GF-D8 (cell line): ENCODE measurements at places on chromosomes 11 and 22.

DNA sequence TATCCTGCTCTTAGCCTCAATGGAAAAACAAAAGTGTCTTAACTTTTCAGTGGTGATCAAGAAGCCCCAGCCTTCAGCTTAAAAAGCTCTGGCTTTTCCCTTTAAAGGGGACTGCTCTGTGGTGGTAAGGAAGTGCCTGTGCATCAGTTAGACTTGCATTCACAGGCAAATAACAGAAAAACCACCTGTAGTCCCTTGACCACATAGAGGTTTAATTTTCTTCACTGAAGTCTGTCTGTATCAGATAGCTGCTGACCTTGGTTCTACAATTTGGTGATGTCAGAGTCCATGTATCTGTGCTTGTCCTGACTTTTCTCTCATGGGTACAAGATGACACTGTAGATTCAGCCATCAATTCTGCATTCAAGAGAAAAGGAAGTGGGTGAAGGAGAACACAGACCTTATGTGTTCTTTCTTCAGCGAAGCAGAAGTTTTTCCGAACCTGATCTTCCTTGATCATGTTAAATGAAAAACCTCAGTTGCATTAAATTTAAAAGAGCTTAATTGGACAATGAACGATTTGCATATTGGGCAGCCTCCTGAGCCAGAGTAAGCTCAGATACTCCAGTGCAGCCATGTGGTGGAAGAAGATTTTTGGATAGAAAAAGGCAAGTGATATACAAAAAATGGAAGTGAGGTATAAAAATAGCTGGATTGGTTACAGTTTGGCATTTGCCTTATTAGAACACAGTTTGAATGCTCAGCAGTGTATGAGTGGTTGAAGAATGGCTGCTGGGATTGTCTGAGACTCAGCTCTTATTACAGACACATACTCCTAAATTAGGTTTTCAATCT lies 43.2 kb upstream of the RDX start:
- DNase-seq = no peak

GRCh38 chr11:72354356-72355115 lies 79.8 kb downstream of the CLPB start:
- no peak for DNase-seq

DNA sequence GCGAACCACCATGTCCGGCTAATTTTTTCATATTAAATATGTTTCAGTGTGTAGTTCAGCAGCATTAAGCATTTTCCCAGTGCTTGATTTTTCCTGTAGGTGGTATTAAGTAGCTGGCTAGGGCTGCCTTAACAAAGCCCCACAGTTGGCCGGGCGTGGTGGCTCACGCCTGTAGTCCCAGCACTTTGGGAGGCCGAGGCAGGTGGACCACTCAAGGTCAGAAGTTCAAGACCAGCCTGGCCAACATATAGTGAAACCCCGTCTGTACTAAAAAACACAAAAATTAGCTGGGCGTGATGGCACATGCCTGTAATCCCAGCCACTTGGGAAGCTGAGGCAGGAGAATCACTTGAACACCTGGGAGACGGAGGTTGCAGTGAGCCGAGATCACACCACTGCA lies 33.5 kb upstream of the TOLLIP start:
- DNase-seq = no peak

- DNase-seq = no peak
Observed at GRCh38 chr11:128305588-128305987, 281.8 kb downstream of the ETS1 start.

DNA sequence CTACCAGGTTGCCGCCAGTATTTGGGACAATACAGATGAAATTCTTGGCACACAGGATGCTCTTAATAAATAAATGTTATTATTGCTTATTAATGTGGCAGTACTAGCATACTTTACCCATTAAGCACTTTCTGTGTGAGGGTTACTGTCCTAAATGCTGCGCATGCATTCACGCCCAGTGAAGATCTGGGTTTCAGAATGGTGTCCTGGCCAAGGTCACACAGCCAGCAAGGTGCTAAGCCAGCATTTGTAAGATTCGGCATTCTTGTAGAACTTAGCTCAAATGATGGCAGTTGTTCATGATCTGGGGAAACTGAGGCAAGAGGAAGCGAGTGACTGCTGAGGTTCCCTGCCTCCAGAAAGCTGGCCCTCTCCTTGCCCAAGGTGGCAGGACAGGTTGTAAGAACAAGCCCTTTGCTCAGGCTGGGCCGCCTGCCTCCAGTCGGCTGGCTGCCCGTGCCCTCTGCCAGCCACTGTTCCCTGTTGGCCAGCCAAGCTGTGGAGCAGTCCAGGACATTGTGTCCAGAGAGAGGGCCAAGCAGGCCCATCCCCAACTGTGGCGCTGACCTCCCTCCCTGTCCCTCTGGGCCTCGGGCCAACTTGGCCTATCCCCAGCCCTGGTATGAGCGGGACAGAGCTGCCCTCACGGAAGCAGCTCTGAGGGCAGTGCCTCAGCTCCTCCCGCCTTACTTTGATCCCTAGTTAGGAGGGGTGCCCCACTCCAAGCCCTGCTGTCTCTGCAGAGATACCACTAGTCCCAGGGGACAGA lies 28.8 kb downstream of the TOB2 start:
- no peak for DNase-seq

DNA sequence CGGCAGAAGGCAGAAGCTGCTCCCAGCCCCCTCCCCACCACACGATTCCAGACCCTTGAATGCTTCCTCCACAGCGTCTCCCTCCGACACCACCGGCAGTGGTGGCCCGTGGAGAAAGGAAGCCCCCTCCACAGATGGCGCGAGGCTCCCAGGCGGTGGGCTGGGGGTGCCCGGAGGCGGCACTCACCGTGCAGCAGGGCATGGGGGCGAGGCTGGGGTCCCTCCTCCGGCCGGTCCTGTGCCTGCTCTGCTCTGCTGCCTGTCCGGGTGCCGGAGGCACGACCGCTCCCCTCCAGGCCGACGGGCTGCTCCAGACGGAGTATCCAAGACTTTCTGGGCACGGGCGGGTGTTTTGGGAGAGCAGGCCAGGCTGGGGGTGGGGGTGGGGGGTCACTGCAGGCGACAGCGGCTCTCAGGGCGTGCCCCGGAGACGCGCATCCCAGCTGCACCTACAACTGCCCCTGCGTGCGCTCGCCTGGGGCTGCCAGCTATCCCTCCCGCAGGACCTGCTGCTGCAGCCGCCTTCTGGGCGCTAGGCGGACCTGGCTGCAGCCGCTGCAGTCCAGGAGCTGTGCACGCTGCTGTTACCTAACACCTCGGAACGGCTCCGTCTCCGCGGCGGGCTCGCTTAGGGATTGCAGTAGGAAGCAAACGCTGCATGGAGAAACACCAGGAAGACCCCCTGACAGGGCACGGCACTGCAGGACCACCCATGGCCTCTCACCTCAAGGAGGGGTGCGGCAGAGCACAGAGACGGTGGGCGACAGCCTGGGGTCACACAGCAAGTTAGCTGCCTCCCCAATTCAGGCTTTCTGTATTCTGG lies 15.2 kb downstream of the MRGPRG start:
- DNase-seq = no peak

DNA sequence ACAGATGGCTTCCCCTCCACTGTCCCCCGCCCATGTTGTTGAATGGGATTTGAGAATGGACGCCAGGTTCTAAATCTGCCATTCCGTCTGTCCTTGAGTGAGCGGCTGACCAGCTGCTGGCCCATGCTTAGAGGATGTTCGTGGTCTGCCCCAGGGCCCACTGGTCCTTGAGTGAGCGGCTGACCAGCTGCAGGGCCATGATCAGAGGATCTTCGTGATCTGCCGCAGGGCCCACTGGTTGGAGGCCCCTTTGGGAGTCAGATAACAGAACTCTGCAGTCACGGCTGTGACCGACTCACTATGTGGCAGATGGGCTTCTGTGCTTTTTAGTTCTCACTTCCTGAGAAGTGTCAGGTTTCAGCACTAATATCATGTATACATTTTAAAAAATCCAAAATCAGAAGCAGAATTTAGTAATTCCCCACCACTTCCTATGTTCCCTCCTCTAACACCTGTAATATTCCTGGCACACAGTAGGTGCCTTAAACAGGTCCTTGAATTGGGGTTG lies 54.1 kb downstream of the MICAL3 start:
- DNase-seq = no peak

DNA sequence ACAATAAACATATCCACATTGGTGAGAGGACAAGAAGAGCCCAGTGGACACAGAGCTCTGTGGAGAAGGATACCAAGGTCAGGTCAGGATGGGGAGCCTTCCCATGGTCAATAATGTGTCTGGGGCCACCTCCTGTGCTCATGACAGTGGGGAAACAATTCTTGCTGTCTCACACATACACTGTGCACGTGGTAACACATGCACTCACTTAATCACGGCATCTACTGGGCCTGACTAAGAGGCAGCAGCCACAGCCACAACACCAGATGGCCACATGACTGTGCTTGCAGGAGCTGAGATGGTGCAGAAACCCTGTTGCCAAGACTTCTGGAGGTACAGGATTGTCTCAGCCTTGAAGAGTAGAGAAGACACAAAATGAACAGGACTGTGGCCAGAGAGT lies 28.6 kb downstream of the C22orf42 start:
- DNase-seq = no peak
